ENCODE measurements at places on chromosomes 12 and 14.

DNA sequence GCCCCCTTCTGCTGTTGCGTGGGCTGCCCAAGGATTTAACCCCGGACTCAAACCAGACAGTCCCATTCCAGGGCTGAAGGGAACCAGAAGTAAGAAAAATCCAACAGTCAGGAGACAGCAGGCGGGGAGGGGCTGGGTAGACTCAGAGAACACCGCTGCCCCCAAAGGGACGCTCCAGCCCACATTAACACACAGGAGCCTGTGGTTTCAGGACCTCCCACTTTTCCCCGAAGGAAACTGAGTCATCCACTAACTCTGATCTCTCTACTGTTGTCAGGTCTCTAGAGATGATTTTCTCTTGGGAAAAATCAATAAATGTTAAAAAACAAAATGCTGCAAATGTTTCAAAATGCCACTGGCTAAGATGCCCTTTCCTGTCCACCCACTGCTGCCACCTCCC is 41.6 kb downstream of the FBXO21 start:
- peak; percentile 22 for DNase-seq

DNA sequence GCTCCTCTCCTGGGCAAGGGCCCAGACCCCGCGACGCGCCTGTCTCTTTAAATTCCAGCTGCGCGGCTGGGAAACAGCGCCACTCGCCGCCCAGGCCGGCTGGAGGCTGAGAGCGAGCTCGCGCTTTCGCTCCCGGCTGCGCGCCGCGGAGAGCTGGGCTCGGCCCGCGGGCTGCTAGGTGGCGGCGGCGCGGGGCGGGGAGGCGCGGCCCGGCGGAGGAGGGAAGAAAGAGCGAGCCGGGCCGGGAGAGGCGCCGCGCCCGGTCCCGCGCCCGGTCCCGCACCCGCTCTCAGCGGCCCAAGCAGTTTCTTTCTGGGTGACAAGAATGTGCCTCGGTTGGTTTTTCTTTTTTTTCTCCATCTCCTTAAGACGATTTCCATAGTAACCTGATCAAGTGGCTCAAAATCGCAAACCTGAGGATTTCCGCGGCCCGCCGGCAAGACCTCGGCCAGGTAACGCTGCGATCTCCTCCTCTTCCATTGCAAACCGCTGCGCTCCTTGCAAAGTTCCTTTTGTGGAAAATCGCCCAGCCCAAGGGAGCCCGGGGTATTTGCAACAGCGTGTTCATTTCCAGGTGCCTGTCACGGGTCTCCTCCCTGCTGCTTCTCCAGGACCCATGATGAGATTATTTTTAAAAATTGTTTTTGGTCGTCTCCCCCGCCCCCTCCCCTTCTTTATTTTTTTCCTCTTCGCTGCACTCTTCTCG is 259.5 kb upstream of the E2F7 start:
- DNase-seq, result no peak

DNA sequence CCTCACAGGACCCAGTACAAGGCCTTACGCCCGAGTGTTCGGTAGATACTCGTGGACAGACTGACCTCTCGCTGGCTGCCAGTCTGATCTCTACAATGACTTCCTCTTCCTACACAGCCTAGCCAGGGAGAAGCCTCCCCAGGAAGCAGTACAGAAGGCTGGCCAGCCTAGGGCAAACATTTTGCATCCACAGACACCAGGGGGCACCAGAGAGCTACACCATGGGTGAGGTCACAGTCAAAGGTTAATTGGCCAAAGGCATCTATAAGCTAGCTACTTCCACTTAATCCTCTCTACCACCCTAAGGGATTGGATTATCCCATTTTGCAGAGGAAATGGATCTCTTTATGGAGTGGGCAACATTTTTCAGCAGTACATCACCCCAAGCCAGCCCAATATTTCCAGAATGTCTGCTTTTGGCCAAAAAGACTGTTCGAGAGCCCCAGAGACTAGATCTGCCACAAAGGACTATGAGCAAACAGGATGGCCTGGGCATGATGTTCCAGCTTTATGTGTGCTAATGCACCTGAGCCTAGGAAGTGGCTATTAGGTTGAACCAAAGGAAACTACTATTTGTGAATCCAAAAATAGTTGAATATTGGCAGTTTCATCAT is 14.6 kb upstream of the PNMA1 start:
- DNase-seq, result peak; percentile 92

- peak; percentile 85 for DNase-seq
Measured at GRCh38 chr14:90820958-90821357, 4.7 kb upstream of the TTC7B start.

DNA sequence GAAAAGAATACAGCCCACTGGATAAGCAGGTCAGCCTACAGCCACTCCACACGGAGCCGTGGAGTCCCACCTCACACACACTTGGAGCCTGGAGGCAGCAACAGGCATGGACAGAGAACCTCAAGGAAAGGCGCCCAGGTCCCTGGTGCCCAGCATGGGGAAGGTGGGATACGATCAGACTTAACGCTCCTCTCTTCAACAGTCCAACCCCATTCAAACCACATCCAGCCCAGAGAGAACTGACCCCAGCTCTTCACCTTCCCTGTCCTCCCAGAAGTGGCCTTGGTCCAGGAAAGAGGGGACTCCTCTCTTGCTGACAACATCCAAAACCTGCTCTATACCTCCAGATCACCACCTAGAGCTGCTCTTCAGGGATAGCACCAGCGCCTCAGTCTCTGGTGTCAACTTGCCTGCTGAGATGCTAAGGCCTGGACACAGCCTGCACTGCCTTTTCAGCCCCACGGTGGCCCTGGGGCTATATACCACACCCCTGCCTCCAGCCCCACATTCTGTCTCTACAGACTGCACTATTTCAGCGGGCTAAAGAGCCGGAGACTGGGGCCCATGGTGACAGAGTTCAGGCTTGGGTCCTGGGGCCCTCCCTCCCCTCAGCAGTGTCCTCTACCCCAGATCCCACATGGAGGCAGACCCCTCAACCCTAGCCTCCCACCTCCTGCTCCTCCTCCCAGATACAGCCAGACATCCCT is 7.0 kb downstream of the ADCY6 start:
- no peak for DNase-seq

- DNase-seq, result no peak
Measured at GRCh38 chr14:32372154-32372553, 43.1 kb downstream of the AKAP6 start.

DNA sequence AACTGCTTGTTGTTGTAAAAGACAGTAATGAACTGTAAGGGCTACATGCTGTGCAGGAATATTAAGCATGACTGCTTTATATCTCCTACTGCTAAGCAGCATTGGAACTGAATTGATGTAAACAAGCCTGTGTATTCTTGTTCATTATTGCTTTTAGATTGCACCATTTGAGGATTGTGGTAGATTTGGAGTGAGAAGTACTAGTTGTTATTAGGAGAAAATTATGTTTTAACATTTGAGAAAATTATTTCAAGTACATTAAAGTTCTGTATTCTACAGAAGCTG is 212.7 kb downstream of the ERC1 start:
- no peak for DNase-seq

DNA sequence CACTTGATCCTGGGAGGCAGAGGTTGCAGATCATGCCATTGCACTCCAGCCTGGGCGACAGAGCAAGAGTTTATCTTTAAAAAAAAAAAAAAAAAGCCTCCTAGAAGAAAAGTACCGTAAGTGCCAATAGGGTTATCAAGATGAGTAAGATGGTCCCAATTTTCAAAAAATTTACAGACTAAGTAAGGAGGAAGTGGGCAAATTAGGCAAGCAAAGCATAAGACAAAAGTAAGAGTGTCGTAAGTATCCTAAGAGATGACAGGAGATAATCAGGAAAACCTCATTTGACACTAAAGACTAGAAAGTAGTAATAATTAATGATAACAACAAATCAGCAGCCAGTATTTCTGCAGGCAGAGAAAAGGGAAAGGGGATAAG is 12.2 kb downstream of the PYM1 start:
- DNase-seq, result no peak

GRCh38 chr12:43113135-43113534 is 438.9 kb downstream of the ADAMTS20 start:
- DNase-seq, result no peak

- no peak for DNase-seq
Measured at GRCh38 chr12:128123096-128123495, 143.9 kb upstream of the TMEM132C start.

GRCh38 chr12:124399622-124400021 is 104.7 kb downstream of the RFLNA start:
- DNase-seq, result peak; percentile 21

DNA sequence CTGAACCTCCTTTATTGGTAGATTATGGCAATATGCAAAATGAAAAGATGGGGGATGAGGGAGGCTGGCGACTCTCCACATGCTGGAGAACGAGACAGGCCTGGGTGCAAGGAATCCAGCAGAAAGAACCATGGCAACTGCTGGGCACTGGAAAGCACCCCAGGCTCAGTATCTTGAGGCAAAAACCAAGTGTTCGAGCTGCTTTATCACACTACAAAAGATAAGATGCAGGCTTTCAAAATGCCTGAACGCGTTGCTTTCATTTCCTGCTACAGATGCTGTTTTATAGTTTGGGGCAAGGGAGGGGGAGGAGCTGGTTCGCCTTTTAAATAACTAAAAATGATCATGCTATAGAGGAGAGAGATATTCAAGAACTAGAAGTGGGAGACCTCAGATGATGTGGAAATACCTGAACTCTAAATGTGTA is 38.9 kb downstream of the NIN start:
- no peak for DNase-seq

- DNase-seq, result no peak
Measured at GRCh38 chr14:76331328-76332011, 44.5 kb upstream of the ESRRB start.

DNA sequence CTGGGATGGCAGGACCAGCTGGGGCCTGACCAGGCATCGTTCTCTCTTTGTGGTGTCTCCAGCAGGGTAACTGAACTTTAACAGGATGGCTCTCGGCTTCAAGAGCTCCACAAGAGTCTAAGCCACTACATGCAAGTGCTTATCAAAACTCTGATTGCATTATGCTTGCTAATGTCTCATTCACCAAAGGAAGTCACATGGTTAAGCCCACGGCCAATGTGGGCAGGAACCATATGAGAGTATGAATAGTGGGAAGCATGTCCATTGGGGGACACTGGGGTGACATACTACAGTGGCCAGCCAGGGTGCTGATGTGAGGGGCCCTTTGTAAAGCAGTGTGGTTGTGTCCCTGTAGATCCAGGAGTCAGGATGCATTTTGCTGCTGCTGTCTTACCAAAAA is 35.0 kb upstream of the KCNA5 start:
- DNase-seq, result no peak

- DNase-seq, result no peak
Measured at GRCh38 chr14:45251912-45252311, 1.1 kb downstream of the MIS18BP1 start.

GRCh38 chr14:31920989-31921650 is 156.0 kb upstream of the ARHGAP5 start:
- no peak for DNase-seq

GRCh38 chr12:1793426-1794210 is 26.7 kb upstream of the LRTM2 start:
- no peak for DNase-seq

GRCh38 chr12:55847033-55847432 is 4.3 kb upstream of the MMP19 start:
- DNase-seq, result no peak

- DNase-seq, result no peak
Measured at GRCh38 chr14:99925471-99925870, 132.3 kb downstream of the EML1 start.

GRCh38 chr12:6635856-6636531 is at the start of gene LPAR5:
Gene LPAR5, minus strand, starts transcription at chr12:6635959. Its CDS starts 14,711 bp downstream, at chr12:6621248.
- no peak for DNase-seq

- DNase-seq, result no peak
Measured at GRCh38 chr12:77943466-77943865, 112.8 kb downstream of the NAV3 start.

- DNase-seq, result no peak
Measured at GRCh38 chr12:16154990-16155389, 122.5 kb downstream of the SLC15A5 start.

- peak; percentile 8 for DNase-seq
Measured at GRCh38 chr14:63910583-63911363, 58.0 kb downstream of the SYNE2 start.

DNA sequence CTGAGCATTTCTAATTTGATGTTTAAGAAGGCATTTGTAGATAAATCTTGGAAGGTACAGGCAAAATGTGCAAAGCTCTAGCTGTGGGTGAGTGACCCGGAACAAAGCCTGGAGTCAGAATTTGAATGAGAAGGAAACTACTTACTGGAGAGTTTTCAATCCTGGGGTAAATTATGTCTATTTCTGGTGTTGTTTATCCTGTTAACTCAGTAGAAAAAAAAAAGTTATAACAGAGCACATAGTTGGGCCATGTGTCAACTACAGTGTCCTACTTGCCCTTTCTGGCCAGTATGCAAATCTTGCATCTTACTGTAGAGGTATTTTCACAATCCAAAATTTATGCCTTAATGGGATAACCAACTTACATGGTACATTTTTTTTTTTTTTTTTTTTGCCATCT is 182.3 kb downstream of the SYNE2 start:
- DNase-seq, result no peak

- DNase-seq, result no peak
Measured at GRCh38 chr12:63023926-63024325, 89.0 kb upstream of the PPM1H start.

DNA sequence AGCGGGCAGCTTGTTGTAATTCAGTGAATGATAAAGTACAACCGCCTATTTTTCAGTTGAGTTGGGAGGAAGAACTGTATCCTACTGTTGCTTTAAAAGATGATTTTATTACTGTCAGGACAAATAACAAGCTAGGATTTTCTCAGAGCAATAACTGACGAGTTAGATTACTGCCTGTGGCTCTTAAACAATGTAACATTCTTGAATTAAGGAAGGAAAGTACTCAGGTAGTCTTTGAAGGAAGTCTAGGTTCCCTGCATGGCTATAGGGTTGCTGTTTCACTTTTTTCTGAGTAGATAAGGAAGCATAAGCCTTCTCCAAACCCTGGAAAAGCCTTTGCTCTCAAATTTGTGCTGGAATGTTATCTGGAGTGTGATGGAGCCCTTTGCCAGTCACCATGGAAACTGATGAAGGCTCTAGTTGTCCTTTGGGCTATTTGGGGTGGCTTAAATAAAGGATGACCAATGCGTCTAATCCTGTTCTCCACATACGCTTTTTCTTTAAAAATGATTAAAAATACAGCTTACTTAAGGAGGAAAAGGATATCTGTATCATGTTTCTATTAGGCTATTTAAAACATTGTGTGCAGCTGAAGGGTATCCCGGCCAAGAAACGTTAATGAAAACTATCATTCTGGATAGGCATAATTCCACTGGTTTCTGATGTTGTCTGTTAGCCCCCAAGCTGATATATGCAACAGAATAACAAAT is 17.7 kb downstream of the NUBPL start:
- no peak for DNase-seq

- no peak for DNase-seq
Measured at GRCh38 chr12:108551535-108551934, 9.4 kb downstream of the SART3 start.

DNA sequence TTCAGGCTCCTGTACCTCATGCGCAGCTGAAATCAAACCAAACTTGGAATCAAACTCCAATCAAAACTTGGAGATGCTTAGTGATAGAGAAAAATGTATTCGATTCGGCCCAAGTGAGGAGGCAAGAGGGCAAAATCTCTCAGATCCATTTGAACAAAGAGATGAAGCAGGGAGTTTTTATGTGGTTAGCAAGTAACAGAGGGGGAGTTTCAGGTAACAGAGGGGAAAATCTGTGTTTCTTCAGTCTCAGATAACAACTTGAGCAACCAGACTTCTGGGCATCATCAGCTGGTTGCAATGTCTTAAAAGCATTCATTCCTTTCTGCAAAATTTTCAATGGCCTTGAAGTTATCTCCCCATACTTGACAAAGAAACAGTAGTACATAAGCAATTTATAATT is 245.1 kb upstream of the AVPR1A start:
- no peak for DNase-seq

GRCh38 chr14:26338231-26338630 is 259.6 kb downstream of the NOVA1 start:
- DNase-seq, result no peak

- DNase-seq, result no peak
Measured at GRCh38 chr12:131101006-131101405, 147.3 kb downstream of the ADGRD1 start.

Data from stimulated activated CD4-positive, alpha-beta T cell treated with anti-CD3 and anti-CD28 coated beads, Interleukin-4, amount 100 ng/mL, for 24 hours (primary cell).